GOT3 (cell line): ENCODE measurements at places on chromosomes 2 and 18.

DNA sequence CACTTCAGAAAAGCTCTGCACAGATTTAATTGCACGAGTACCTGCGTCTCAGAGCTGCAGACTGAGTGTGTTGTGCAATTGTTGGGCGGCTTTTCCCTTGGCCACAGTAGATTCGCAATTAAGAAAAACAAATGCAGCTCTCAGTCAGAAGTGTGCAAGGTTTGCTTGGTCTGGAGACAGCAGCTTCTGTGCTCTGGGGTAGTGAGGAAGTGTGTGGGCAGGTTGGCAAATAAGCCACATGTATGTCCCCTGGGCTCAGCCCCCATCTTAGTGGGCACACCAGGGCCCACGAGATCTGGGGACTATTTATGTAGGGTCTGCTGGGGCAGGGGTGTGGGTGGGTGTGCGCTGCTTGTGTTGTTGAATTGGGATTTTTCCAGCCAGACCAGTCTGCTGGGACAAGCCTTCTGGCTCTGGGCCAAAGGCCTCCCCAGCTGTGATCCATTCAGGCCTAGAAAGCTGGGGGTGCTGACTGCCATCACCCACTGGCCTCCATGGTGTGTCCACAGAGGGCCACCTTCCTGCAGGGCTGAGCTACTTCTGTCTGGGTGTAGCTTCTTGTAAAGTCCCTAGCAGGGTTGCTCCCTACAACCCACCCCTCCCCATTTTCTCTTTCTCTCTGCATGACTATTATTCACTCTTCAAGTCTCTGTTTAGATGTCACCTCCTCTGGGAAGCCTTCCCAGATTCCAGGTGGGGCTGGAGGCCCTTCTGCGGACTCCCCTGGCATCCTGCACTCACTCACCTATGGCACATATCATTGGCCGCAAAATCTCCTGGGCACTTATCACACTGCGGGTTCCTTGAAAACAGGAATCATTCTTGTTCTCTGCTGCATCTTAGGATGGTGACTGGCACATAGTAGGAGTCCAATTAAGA, 67.8 kb downstream of the ODC1 start:
- no peak for DNase-seq

DNA sequence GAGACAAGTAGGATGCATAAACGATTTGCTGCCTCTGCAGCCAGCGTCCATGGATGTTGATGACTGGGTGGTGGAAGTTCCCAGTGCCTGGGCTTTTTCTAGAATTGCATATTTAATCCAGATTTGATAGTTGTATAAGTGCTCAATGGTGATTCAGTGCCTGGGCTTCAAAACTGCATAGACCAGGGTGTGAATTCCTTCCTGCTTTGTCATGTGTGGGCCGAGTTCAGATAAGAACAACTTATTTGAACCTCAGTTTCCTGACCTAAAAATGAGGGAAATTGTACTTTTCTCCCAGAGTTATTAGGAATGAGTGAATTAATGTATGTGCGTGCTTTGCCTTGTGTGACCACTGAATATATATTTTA, 154.6 kb downstream of the WDSUB1 start:
- DNase-seq, result no peak

- DNase-seq, result no peak
Observed at GRCh38 chr2:8872821-8873432, 35.5 kb upstream of the KIDINS220 start.

DNA sequence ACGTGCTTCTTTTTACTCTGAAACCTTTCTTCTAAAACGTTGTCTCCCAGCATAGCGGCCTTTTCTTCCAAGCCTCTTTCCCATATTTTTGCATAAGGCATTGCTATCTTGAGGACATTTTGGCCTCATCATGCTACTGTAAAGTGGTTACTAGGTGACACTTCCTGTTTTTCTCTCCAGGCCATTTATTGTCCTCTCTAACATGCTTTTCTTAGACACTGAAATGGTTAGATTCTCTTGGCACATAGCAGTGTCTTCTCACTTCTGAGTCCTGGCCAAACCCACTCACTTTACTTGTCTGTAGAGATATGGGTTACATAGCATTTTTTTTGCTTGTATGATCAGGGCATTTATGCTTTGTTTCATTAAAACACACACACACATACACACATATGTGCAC, 50.1 kb upstream of the KCNH7 start:
- no peak for DNase-seq

- DNase-seq, result no peak
Observed at GRCh38 chr2:7098816-7099215, 181.6 kb downstream of the RNF144A start.

DNA sequence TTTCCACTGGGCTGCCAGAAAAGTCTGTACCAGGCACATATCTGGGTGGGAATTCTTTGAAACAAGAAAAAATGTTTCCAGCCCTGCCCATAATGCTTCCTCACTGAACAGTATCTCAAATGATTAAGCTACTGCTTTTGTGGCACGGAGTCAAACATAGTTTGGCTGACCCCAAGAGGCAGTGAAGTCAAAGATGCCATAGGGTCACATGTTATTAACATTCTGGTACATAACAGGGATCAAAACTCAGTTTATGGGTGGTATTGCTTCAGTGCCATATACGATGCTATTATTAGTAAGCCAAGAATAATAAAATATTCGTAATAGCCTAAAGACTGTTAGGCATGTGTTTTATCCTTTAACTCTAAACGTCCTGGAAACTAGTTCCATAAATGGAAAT, 112.4 kb downstream of the FEZ2 start:
- DNase-seq, result no peak

DNA sequence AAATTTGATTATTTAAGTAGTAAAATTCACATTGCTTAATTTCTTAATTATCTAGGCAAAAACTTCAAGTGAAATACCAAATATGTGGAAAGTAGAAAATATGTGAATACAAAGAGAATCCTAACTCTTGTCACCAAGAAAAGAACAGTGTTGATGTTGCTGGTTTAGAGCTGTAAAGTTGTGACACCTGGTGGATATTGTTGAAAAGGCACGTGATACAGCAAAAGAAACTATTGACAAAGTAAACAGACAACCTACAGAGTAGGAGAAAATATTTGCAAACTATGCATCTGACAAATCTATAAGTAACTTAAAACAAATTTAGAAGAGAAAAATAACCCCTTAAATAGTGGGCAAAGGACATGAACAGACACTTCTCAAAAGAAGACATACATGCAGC, 25.6 kb upstream of the ZC3H15 start:
- no peak for DNase-seq

- no peak for DNase-seq
Observed at GRCh38 chr2:199443589-199444130, 14.1 kb downstream of the SATB2 start.

DNA sequence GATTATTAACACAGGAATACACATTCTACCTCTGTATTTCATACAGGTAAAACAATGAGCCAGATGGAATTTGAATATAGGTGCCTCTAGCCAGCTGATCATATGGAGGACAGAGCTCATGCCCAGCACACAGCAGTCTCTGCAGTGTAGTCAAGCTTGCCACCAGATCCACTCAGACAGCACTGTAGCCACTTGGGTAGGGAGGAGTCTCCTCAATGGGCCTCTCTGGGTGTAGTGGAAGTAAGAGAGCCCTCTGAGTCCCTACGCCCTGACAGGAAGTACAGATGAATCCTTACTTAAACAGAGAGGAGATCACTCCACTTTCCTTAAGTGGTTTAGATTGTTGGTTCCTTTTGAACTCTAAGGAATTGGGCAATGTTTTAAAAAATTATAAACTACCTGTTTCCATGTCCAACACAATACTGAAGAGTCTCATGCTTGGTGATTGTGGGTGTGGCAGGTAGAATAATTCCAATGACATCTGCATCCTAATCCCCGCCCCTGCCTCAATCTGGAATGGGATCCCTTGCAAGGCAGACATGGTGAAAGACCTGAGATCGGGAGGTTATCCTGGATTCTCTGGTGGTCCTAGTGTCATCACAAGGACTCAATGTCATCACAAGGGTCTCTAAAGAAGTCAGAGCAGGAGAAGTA, 23.0 kb upstream of the TMEM200C start:
- no peak for DNase-seq
